M059J (cell line): ENCODE measurements at places on chromosomes 11 and 22. TPM values are rescaled to one million over a fixed set of nuclear protein-coding genes. Genes with fewer than 3 reads are reported as not detected.

The JHY gene
- total RNA-seq: 6.2 and 6.8 TPM in 2 replicates

The TMPRSS4 gene
- total RNA-seq: not detected in 2 replicates

The DUSP8 gene
- 1.2 and 3.5 TPM in 2 replicates for total RNA-seq

The MFNG gene
- total RNA-seq: 0.07 TPM in 1 of 2 replicates, not detected in the other

The C11orf21 gene
- not detected in 2 replicates for total RNA-seq

The PDGFD gene
- total RNA-seq: 30.0 and 38.6 TPM in 2 replicates

The SLC17A6 gene
- total RNA-seq: not detected in 2 replicates

The ZNF70 gene
- 2.6 and 2.7 TPM in 2 replicates for total RNA-seq
